ENCODE measurements at places on chromosomes 4 and X.

DNA sequence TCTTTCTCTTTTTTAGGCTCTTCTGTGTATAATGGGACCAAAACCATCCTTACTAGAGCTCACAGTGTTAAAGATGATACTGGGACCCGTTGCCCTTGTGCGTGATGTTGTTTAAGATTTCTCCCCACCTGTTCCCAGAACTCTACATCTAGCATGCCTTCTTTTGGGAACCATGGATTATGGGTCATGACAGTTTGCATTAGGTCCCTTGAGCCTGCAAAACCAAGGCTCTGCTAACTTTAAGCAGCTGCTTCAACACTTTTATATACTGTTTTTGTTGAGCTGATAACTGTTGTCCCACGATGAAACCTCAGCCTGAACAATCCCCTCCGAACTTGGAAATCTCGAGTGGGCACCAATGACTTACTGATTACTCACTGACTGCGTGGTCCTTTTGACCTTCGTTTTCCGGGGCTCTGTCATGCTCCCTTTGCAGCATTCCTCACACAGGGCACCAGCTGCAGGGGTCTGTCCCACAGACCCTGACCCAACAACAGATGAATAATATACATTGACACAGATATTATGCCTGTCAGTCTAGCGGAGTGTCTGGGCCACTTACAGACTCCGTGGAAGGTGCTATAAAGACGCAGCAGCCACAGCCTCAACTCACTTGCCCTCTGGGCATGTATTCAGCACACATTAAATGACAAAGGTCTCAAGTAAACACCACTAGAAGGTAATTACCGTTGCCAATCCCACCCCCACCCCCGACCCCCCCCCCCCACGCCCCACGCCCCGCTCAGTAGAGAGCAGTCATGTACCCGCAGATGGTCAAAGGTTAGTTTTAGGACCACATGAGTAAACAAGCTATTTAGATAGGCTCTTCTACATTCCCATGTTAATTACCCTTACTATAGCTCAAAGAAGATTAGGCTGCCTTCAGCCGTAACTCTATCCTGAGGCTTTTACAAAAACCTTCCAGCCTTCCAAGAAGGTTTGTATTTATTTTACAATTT lies 162.0 kb upstream of the WDFY3 start:
- no peak for DNase-seq

- no peak for DNase-seq
Observed at GRCh38 chr4:140326395-140326993, 47.0 kb upstream of the SCOC start.

GRCh38 chrX:31555506-31555905 lies 483.7 kb upstream of the FTHL17 start:
- DNase-seq, result no peak

- DNase-seq, result no peak
Observed at GRCh38 chrX:114615765-114616164, 31.9 kb downstream of the HTR2C start.

- no peak for DNase-seq
Observed at GRCh38 chrX:25754399-25754798, 383.7 kb upstream of the MAGEB18 start.

DNA sequence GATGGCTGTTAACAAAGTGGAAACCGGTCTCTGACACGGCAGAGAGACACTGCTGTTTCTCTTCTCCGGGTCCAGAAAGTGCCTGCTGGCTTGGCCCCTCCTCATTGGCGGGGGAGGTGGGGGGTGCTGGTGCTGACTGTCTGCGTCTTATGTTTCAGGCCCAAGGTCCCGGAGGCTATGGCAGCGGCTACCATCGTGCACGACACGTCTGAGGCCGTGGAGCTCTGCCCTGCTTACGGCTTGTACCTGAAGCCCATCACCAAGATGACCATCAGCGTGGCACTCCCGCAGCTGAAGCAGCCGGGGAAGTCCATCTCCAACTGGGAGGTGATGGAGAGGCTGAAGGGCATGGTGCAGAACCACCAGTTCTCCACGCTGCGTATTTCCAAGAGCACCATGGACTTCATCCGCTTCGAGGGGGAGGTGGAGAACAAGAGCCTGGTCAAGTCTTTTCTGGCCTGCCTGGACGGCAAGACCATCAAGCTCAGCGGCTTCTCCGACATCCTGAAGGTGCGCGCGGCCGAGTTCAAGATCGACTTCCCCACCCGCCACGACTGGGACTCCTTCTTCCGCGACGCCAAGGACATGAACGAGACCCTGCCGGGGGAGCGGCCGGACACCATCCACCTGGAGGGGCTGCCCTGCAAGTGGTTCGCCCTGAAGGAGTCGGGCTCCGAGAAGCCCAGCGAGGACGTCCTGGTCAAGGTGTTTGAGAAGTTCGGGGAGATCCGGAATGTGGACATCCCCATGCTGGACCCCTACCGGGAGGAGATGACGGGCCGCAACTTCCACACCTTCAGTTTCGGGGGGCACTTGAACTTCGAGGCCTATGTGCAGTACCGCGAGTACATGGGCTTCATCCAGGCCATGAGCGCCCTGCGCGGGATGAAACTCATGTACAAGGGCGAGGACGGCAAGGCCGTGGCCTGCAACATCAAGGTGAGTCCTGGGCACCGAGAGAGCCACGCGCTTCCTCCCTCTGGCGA lies 2.2 kb downstream of the AKAP17A start:
- no peak for DNase-seq

- no peak for DNase-seq
Observed at GRCh38 chrX:53471346-53471745, 37.2 kb upstream of the HSD17B10 start.

DNA sequence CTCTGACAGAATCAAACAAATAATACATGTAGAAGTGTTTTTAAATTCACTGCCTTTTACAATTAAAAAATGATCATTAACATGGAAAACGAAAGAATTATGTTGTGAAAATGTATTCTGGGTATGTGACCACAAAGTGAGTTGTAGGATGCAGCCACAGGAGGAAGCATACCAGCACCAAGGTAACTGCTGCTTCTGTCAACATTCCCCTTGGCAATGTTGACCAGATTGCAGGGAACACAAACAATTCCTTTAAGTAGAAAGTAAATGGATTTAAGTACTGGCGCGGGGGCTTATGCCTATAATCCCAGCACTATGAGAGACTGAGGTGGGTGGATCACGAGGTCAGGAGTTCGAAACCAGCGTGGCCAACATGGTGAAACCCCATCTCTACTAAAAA lies 1877.9 kb upstream of the PCDH7 start:
- no peak for DNase-seq

GRCh38 chrX:14926471-14926870 lies 53.2 kb downstream of the MOSPD2 start:
- no peak for DNase-seq

DNA sequence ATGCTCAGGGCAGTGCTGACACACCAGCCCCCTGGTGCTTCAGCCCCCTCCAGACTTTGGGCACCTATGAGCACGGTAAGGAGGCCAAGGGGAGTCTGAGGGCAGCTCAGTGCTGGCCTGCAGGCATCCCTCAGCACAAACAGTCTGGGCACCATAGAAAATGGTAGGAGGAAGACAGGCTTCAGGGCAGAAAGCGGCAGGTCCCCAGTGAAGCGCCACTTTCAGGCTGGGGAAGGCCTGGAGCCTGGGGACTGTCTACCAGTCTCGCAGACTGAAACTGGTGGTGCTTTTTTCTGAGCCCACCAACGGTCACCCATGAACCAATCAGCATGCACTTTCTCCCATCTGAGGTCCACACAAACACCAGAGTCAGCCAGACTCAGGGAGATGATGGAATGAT lies 1074.7 kb downstream of the PCDH18 start:
- DNase-seq, result no peak

DNA sequence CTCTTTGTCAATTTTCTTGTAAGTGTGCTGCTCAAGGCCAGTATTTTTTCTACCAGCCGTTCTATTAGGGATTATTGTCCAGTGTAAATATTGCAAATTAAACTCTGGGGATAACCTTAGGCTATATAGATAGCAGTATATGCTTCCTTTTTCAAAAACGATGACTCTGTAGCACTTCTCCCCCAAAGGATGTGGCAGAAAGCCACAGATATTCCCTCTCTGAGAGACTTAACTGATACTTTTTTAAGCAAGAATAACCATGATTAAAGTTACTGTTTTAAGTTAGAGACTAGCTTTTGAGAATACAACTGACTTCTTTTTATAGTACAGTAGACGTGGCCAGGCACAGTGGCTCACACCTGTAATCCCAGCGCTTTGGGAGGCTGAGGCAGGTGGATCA lies 130.0 kb downstream of the FHIP1A start:
- DNase-seq, result no peak

GRCh38 chr4:100952590-100952989 lies 394.7 kb downstream of the PPP3CA start:
- DNase-seq, result no peak

GRCh38 chr4:145012841-145013240 lies 85.2 kb downstream of the ANAPC10 start:
- DNase-seq, result no peak

DNA sequence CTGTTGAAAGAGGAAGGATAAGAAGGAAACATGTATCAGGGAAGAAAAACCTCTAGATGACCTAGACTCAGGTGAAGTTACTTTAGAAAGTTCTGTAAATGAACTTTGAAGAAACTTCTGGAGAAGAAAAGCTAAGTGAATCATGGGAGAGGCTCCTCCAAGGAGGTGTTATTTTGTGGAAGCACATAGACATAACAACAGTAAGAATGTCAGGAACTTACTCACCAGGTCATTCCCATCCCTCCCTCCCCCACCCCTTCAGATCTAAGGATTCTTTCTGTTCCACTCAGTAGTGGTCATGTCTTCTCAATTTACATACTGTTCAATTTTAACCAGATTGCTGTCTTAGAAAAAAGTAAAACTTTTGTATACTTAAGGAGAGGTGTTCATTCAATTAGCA lies 310.5 kb upstream of the DDX53 start:
- no peak for DNase-seq

- DNase-seq, result no peak
Observed at GRCh38 chr4:101163936-101164335, 183.4 kb downstream of the PPP3CA start.

- no peak for DNase-seq
Observed at GRCh38 chr4:137387924-137388323, 144.4 kb downstream of the PCDH18 start.

GRCh38 chrX:53312946-53313727 lies 31.8 kb upstream of the IQSEC2 start:
- DNase-seq, result peak; percentile 45

DNA sequence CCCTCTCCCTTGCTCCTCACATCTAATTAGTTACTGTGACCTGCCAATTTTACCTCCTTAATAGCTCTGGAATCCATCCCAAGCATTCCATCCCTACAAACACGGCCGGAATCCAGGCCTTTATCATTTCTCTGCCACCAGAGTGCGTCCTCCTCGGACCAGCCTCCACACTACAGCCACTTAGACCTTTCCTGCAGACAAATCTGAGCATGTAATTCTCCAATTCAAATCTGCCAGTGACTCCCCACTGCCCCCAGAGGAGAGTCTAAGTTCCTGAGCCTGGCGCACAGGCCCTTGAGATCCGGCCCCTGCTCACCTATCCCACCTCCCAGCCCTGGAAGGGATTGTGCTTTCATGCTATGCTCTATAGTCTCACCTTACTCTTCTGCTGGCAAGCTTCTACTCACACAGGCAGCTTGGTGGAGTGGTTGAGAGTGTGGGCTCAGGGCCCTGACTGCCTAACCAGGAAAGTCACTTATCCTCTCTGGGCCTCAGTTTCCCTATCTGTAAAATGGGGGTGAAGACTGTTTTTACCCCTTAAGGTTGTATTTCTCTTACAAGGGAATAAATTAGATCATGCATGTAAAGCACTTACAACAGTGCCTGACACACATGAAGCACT lies 31.2 kb downstream of the PJA1 start:
- no peak for DNase-seq

DNA sequence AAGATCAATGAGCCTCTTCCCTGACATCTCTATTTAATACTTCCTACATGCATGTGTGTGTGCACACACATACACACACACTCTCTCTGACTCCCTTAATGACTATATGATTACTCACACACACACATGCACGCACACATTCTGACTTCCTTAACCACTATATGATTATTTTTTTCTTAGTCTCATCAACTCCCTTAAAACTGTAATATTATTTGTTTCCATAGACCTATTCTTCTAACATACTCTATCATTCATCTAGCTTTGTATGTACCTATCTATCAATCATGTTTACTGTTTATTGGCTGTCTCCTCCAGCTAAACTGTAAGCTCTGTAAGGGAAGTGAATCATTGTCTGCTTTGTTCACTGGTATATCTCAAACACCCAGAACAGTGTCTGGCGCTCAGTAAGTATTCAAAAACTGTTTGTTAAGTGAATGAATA lies 236.6 kb downstream of the RASL11B start:
- DNase-seq, result no peak

- DNase-seq, result no peak
Observed at GRCh38 chrX:123454712-123455431, 270.8 kb downstream of the GRIA3 start.

- DNase-seq, result no peak
Observed at GRCh38 chr4:74623041-74623440, 171.3 kb downstream of the BTC start.

DNA sequence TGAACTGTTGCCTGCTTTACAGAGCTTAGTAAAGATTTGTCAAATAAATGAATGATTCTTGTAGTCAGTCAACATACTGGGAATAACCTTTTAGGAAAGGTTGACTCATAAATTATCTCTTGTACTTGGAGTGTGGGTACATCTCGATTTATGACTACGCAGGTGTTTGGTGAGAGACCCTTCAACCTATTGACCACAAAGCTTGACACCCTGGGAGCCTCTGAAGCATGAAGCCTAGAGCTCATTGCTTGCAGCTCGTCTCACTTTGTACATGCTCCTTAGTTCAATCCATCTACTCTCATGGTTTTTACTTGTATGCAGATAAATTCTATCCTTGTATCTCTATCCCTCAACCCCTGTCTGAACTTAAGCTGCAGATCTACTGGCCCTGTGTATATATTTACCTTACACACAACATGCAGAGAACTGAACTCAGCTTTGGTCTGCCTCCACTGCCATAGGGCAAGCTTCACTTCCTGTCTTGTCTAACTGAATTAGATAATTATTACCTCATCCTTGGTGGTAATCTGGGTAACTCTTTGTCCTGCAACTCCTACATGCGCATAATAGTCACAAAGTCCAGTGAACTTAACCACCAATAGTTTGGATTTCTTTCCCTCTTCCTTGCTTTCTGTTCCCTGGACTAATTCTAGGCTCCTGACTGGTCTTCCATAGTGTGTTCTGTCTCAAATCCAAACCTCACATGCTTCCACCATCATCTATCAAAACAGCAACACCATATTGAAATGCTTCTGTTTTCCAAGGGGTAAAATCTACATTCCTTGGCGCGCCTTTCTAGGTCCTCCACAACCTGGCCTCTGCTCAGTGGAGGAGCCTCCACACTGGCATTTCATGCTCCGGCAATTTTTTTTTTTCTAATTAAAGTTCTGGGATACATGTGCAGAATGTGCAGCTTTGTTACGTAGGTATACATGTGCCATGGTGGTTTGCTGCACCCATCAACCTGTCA lies 32.2 kb upstream of the FAT1 start:
- DNase-seq, result no peak

DNA sequence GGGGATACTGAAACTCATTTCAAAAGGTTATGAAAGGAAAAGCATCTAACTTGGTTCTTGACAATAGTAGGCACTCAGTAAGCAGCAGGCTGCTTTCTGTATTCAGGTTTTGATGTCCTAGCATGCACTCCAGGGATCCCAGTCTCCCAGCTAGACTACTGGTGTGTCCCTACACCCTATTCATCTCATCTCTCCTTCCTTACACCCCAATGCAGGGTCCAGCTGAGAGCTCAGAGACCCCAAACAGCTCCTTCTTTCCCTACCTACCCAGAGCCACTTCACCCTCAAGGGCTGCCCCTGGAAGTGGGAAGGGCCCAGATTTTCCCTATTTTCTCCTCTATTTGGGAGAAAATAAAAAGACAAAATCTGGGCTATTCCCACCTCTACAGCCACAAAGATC lies 1.6 kb upstream of the EFNB1 start:
- no peak for DNase-seq

GRCh38 chr4:166903408-166903807 lies 330.9 kb downstream of the SPOCK3 start:
- DNase-seq, result no peak
